B cell (primary cell): ENCODE measurements at places on chromosomes 7 and 10. TPM values are rescaled to one million over a fixed set of nuclear protein-coding genes. Genes with fewer than 3 reads are reported as not detected.

DNA sequence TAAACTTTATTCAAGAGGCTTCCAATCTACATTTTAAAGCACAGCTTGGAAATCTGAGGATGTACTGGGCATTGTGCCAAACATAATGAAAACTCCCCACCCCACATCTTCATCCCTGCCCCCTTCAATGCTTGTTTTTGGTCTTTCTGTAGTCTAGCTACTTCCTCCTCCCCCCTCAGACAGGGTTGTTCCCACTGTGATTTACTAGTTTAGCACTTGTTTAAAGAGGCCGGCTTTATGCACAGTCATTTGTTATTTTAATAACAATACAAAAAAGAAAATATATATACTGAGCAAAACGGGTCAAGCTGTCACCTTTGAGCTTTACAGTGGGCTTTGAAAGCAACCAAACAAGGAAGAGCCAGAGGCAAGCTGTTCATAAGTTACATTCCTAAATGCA, 132.6 kb downstream of the CHRM2 start:
- H3K4me3 ChIP-seq, result no peak overlapping the region
- no peak for DNase-seq
- H3K27me3 ChIP-seq, result no peaks in the 10 kb centered on the region

DNA sequence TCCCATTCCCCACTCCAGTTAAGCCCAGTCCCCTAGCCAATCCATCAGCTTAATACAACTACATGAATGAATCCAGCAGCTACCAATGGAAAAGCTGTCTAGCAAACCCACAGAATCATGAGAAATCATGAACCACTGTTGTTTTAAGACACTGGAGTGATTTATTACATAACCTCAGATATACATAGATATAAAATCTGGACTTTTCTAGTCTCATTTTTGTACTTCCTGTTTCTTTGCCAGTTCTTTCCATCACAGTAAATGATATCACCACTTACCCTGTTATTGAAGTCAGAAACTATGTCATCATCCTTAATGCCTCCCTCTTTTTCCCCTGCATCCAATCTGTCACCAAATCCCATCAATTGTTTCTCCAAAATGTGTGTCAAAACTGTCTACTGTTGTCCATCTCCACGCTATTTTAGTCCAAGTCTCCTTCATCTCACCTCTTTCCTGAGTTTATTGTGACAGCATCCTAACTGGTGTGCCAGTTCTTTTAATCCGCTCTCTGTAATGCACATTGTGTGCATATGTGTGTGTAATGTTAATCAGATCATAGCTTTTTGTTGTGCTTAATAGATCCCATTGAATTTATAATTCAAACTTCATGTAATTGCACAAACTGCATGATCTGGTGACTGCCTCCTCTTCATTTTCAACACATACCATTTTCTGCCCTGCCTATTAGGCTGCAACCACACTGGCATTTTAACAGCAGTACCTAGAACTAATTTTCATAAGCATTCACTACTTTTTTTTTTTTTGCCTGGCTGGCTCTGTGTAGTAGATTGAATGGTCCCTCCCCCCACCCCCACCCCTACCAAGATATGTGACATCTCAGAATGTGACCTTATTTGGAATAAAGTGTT, 56.0 kb downstream of the MKLN1 start:
- peaks cover 3% of the 10 kb centered on the region for H3K36me3 ChIP-seq
- no peaks in the 10 kb centered on the region for H3K27me3 ChIP-seq
- no peak overlapping the region for H3K27ac ChIP-seq
- DNase-seq, result peak; percentile 14
- H3K4me1 ChIP-seq, result peaks cover 8% of the 10 kb centered on the region

Gene ASB10
- total RNA-seq, result not detected in 2 replicates

Gene NRG3
- not detected in 2 replicates for total RNA-seq

DNA sequence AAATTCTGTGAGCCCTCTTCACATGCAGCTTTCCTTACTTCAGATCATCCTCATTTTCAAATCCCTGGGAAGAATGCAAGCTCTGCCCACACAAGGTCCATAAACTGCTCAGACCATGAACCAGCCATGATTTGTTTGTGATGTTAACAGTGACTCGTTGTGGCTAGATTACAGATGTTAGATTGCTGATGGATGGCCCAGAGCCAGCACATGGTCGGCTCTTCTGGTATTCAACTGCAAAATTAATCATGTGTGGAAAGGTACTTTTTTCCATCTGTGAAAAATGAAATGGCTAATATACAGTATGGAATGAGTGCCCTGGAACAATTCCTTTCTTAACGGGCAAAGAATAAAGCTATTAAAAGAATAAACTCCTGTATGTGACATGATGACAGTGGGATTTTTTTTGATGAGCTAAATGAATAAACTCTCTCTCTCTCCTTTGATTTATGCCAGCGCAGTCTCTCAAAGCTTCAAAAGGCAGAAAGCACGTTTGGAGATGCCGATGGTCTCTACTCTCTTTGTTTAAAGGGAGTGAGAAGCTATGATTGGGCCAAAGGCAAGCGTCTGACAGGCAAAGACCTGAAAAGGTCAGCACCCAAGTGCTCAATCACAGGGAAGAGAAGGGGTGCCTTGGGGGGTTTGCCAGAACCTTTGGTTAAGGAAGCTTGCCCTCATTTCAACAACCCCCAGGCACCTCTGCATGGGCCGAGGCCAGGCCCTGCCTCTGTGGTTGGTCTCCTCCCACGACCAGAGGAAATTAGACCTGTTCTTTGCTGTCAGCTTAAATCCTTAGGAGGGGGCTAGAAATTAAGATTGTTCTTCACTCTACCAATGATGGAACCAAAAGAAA, 444.0 kb upstream of the NFE2L3 start:
- DNase-seq, result no peak
- H3K27me3 ChIP-seq, result no peaks in the 10 kb centered on the region
- H3K36me3 ChIP-seq, result no peaks in the 10 kb centered on the region
- H3K4me1 ChIP-seq, result no peaks in the 10 kb centered on the region
- no peak overlapping the region for H3K4me3 ChIP-seq

Gene PON3
- not detected in 2 replicates for total RNA-seq

Gene STK31
- 1.6 and 1.8 TPM in 2 replicates for total RNA-seq

GRCh38 chr10:116385311-116385710, 42.3 kb upstream of the PNLIPRP3 start:
- H3K36me3 ChIP-seq, result no peaks in the 10 kb centered on the region
- no peak overlapping the region for H3K27ac ChIP-seq
- no peak overlapping the region for H3K4me3 ChIP-seq
- DNase-seq, result no peak

Gene TMEM196
- total RNA-seq, result not detected in 2 replicates

DNA sequence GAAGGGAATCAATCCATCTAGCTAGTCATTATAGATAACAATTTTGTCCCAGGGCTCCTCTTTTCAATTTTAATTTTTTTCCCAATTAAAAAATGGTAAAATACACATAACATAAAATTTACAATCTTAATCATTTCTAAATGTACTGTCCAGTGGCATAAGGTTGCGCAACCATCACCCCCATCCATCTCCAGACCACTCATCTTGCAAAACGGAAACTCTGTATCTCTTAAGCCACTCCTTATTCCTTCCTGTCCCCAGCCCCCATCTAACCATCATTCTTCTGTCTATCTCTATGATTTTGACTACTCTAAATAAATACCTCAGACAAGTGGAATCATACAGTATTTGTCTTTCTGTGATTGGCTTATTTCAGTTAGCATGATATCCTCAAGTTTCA, 46.1 kb upstream of the RAB18 start:
- no peak overlapping the region for H3K27ac ChIP-seq
- DNase-seq, result no peak
- peaks cover 3% of the 10 kb centered on the region for H3K4me1 ChIP-seq
- H3K4me3 ChIP-seq, result no peak overlapping the region
- H3K36me3 ChIP-seq, result no peaks in the 10 kb centered on the region
- no peaks in the 10 kb centered on the region for H3K27me3 ChIP-seq

GRCh38 chr10:71817831-71818655, 33.0 kb downstream of the PSAP start:
- H3K36me3 ChIP-seq, result peaks cover 75% of the 10 kb centered on the region
- DNase-seq, result no peak
- H3K4me3 ChIP-seq, result no peak overlapping the region
- no peaks in the 10 kb centered on the region for H3K4me1 ChIP-seq
- no peaks in the 10 kb centered on the region for H3K27me3 ChIP-seq

DNA sequence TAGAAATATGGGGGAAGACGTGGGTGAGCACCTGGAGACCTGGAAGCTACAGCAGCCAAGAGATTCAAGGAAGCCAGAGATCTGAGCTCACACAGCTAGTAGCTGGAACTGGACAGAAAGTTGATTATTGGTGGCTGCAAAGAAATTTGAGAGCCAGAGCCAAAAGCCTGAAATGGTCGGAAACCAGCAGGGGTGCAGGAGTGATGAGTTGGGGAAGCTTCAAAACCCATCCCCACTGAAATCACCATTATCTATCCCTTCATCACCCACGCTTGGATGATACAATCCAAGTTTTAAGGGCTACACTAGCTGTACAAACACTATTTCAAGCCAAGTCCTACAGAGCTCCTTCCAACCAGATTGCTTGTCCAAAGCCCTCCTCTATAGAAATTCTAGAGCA, 296.1 kb upstream of the NEBL start:
- DNase-seq, result no peak
- no peaks in the 10 kb centered on the region for H3K36me3 ChIP-seq
- H3K27me3 ChIP-seq, result no peaks in the 10 kb centered on the region
- H3K4me3 ChIP-seq, result no peak overlapping the region
- H3K27ac ChIP-seq, result no peak overlapping the region
- H3K4me1 ChIP-seq, result no peaks in the 10 kb centered on the region

GRCh38 chr7:36182854-36183604, 30.0 kb downstream of the EEPD1 start:
- no peak for DNase-seq
- H3K27ac ChIP-seq, result no peak overlapping the region
- no peaks in the 10 kb centered on the region for H3K27me3 ChIP-seq
- H3K4me3 ChIP-seq, result no peak overlapping the region
- no peaks in the 10 kb centered on the region for H3K4me1 ChIP-seq

Gene SPDYE5
- total RNA-seq, result not detected in 2 replicates

DNA sequence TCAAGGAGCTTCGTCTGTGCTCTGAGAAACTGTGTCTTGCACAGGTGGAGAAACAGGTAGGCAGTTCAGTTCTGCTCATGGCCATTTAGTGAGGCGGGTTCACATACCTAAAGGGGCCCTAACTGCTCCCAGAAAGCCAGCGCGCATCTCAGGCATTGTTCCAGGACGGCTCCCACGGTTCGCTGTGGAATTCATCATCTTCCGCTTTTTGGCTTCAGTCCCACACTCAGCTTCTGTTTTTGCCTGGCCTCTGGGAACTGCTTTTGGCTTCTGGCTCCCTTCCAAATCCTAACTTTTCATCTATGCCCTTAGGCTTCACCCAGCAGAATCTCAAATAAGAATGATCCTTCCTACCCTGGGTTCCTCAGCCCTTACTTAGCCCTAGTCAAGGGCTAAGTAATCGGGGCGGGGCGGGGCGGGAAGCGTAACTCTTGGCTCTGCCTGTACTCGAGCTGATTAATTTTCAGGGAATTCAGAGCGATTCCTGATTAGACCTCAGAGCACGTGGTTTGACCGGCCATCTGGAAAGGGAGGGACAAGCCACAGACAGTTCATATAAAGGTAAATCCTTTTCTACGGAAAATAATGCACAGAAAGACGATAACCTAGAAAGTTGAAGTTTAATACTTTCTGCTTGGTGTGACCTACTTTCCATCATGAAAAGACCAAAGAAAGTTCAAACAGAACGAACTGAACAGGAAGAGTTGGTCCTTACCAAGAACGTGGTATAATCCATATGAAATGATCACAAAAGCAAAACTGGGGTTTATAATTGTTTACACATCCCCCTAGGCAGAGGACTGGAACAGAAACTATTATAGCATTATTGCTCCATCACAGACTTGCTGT, 105.7 kb downstream of the ST8SIA6 start:
- no peak overlapping the region for H3K4me3 ChIP-seq
- H3K36me3 ChIP-seq, result no peaks in the 10 kb centered on the region
- no peak overlapping the region for H3K27ac ChIP-seq
- H3K4me1 ChIP-seq, result no peaks in the 10 kb centered on the region
- no peak for DNase-seq
